ENCODE measurements at places on chromosomes 2 and 18. TPM values are rescaled to one million over a fixed set of nuclear protein-coding genes. Genes with fewer than 3 reads are reported as not detected.

GRCh38 chr2:31353179-31353578 is 61.4 kb downstream of the XDH start:
- DNase-seq: no peak
- H3K36me3 ChIP-seq: no peaks in the 10 kb centered on the region
- no peaks in the 10 kb centered on the region for H3K27me3 ChIP-seq
- H3K4me3 ChIP-seq: no peak overlapping the region
- H3K27ac ChIP-seq: no peak overlapping the region

GRCh38 chr2:192298664-192299063 is 103.9 kb upstream of the TMEFF2 start:
- H3K4me1 ChIP-seq: no peaks in the 10 kb centered on the region
- no peak overlapping the region for H3K4me3 ChIP-seq
- H3K27ac ChIP-seq: no peak overlapping the region
- H3K27me3 ChIP-seq: no peaks in the 10 kb centered on the region
- no peaks in the 10 kb centered on the region for H3K36me3 ChIP-seq

GRCh38 chr18:55413474-55413873 is 174.5 kb downstream of the TCF4 start:
- H3K27ac ChIP-seq: no peak overlapping the region
- H3K4me3 ChIP-seq: no peak overlapping the region
- DNase-seq: no peak
- H3K36me3 ChIP-seq: no peaks in the 10 kb centered on the region

- H3K36me3 ChIP-seq: no peaks in the 10 kb centered on the region
- DNase-seq: no peak
- H3K27me3 ChIP-seq: no peaks in the 10 kb centered on the region
- H3K4me3 ChIP-seq: peak overlapping the region; percentile 24
Measured at GRCh38 chr2:96412307-96413258, 77.0 kb downstream of the NCAPH start.

- no peak overlapping the region for H3K27ac ChIP-seq
- H3K36me3 ChIP-seq: no peaks in the 10 kb centered on the region
- H3K27me3 ChIP-seq: no peaks in the 10 kb centered on the region
- no peaks in the 10 kb centered on the region for H3K4me1 ChIP-seq
- no peak for DNase-seq
- no peak overlapping the region for H3K4me3 ChIP-seq
Measured at GRCh38 chr2:151297882-151298281, 8.4 kb upstream of the NMI start.

- H3K4me3 ChIP-seq: no peak overlapping the region
- no peaks in the 10 kb centered on the region for H3K4me1 ChIP-seq
- H3K27me3 ChIP-seq: no peaks in the 10 kb centered on the region
- no peak overlapping the region for H3K27ac ChIP-seq
- no peak for DNase-seq
Measured at GRCh38 chr2:229137066-229137465, 134.0 kb downstream of the PID1 start.

GRCh38 chr2:233840520-233840919 is 13.8 kb downstream of the HJURP start:
- H3K4me3 ChIP-seq: no peak overlapping the region
- no peaks in the 10 kb centered on the region for H3K4me1 ChIP-seq
- H3K27ac ChIP-seq: no peak overlapping the region
- no peaks in the 10 kb centered on the region for H3K27me3 ChIP-seq
- H3K36me3 ChIP-seq: no peaks in the 10 kb centered on the region

GRCh38 chr18:11047817-11048216 is 101.6 kb downstream of the PIEZO2 start:
- H3K4me1 ChIP-seq: no peaks in the 10 kb centered on the region
- DNase-seq: no peak
- no peaks in the 10 kb centered on the region for H3K27me3 ChIP-seq
- no peaks in the 10 kb centered on the region for H3K36me3 ChIP-seq
- H3K27ac ChIP-seq: no peak overlapping the region

DNA sequence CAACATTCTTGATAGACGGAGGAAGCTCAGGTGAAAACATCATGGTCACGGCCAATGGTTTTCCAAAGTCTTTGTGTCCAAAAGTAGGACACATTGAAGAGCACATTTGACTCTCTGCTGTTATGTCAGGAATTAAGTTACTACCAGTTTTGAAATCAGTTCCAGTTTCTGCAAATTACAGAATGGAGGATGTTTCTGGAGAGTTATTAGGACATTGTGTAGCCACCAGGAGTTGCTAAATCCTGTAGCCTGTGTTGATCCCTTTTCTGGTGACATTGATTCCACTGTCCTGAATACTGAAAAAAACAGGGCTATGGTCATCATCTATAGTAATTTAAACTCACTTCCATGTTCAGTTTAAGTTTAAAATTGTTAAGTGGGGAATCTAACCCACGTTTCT is 15.3 kb downstream of the UPP2 start:
- no peak overlapping the region for H3K27ac ChIP-seq
- H3K27me3 ChIP-seq: no peaks in the 10 kb centered on the region
- H3K4me1 ChIP-seq: no peaks in the 10 kb centered on the region
- H3K36me3 ChIP-seq: no peaks in the 10 kb centered on the region
- DNase-seq: no peak

DNA sequence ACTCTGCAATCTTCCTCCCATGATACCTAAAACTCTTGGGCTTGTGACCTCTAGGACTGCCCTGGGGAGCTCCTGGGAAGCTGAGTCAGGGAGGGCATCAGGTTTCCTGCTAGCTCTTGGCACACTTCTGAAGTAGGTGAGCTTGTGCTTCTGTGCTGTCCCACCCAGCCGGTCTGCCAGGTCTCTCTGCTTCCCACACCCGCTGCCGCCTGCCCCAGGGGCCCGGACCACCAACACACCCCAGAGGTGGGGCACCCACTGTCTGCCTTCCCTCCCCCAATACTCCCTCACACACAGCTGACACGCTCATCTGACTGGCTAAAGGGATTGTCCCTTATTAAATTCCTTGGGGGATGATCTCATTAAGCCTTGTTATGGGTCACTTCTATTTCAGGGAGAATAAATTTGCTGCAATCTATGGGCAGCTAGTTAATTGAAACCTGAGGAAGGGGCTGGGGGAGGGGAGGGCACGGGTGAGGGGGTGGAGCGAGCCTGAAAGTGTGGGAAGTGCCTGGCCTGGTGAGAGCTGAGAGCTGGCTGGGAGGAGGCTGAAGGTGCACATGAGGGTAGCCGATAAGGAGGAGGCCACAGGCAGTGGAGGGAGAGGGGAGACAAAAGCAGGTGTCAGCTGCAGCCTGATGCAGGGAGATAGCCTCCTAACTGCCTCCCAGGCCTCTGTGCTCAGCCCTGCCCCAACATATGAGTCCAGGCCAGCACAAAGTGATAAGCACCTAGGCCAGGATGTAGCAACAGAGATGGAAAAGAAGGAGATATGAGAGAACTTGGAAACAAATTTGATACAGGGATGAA is 48.8 kb downstream of the HAUS1 start:
- DNase-seq: no peak
- H3K27me3 ChIP-seq: no peaks in the 10 kb centered on the region
- no peaks in the 10 kb centered on the region for H3K4me1 ChIP-seq
- H3K4me3 ChIP-seq: peak overlapping the region; percentile 19
- H3K36me3 ChIP-seq: no peaks in the 10 kb centered on the region

The LHCGR gene
- total RNA-seq: 0.29 TPM

The ASXL3 gene
- 0.98 TPM for total RNA-seq

The CHPF gene
- total RNA-seq: 49.0 TPM

The SP5 gene
- 5.8 TPM for total RNA-seq

The HOXD4 gene
- 5.6 TPM for total RNA-seq

Data from breast epithelium (tissue), 4 donors.